ENCODE measurements at places on chromosomes 7 and 10.
A peak's percentile ranks its signal among the peaks of the same experiment; 100 is the strongest.

DNA sequence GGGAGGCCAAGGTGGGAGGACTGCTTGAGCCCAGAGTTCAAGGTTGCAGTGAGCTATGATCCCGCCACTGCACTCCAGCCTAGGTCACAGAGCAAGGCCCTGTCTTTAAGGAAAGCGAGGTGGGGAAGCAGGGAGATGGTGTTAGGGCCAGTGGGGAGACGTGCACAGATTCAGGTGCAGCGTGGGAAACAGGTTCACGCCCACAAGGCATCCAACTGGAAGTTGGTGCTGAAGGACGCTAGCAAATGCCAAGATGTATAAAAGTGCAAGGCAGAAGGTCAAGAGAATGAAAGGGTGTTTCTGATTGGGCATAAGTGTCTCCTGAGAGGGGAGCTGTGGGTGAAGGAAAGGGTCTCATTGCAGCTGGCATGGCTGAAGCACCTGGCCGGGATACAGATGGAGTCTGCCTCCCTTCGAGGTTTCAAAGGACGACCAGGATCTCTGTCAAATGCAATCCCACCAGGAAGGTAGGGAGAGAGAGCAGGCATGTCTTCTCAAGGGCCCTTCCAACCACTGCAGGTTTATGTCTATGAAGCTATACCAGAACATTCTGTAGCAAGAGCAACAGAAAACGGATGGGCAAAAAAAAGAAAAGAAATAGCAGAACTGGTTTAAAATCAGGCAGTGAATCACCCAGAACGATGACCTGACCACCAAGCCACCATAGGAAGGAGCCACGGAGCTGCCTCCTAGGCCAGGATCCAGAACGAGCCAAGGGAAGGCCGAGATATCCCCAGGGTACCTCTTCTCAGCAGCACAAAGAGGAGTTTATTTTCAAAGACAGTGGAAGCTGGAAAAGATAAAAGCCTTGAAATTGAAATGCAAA lies 43.2 kb downstream of the GSDME start:
- no peak for DNase-seq

GRCh38 chr10:117165538-117166417 lies 27.7 kb upstream of the VAX1 start:
- DNase-seq: no peak

- DNase-seq: peak; percentile 16
Observed at GRCh38 chr10:34581801-34582532, 233.1 kb downstream of the PARD3 start.

GRCh38 chr10:84194424-84195043 lies at the start of gene CDHR1:
CDHR1 (plus strand) TSS chr10:84194537; CDS start chr10:84194761, 224 bp downstream.
- DNase-seq: peak; percentile 9

- no peak for DNase-seq
Observed at GRCh38 chr10:132429281-132430230, 32.6 kb downstream of the PWWP2B start.

DNA sequence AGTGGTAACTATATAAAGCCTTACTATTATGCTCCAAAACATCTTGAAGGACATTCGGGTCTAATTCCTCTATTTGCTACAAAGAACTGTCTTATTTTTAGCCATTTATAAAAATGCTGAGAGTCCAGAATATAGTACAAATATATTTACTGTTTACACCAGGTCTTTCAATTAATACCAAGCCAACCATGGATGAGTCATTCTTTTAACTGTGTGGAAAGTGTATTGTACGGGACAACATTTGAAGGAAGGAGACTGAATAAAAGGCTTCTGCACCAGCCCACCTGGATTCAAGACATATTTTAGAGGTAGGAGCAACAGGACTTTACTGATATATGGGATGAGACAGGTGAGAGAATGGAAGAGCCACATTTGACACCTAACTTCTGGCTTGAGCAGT lies 35.4 kb downstream of the MASTL start:
- DNase-seq: no peak

DNA sequence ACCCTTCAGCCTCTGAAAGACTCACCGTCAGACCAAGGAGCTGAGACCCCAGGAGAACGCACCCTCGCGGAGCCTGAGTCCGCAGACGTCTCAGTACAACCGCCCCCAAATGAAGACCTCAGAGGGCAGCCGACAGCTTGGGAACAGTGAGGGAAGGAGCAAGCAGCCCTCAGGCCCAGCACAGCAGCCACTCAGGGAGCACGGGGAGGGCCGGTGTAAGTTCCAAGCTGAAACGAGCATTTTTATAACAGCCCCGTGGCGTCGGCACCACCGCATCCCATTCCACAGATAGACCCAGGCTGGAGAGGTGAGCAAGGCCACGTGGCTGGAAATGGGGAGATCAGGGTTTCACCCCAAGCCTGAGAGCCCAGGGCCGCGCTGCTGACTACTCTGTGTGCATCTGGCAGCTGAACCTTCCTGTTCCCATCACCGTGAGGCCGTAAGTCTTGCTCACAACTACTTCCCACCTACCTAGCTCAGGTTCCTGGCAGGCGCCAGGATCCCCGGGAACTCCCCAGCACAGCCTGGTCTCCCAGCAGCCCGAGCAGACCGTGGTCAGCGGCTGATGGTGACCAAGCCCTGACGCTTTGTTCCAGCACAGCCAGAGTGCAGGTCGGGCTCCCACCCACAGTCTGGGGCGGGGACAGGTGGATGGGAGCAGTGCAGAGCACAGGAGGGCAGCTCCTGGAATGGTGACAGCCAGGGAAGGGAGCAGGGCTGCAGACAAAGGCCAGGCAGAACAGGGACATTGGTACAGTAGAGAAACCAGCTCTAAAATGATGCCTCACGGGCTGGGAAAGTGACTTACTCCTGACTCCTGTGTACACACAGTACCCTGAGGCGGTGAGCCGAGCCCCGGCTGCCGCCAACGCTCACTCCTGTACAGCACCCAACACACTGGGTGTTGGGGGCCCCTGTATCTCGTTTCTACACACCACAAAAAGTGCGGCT lies 6.1 kb upstream of the NOM1 start:
- no peak for DNase-seq
